ENCODE measurements at places on chromosomes 5 and 9. TPM values are rescaled to one million over a fixed set of nuclear protein-coding genes. Genes with fewer than 3 reads are reported as not detected.

The INSL6 gene
- not detected for total RNA-seq

The ARHGAP26 gene
- total RNA-seq = 38.8 TPM

The AQP7 gene
- not detected for total RNA-seq

The STK32A gene
- total RNA-seq = 17.7 TPM

The REEP2 gene
- 29.5 TPM for total RNA-seq

The TNIP1 gene
- total RNA-seq = 66.5 TPM

The DMRTA1 gene
- total RNA-seq = 1.8 TPM

The ENTREP1 gene
- 16.7 TPM for total RNA-seq

The PCDHB15 gene
- total RNA-seq = 14.5 TPM

The LRRC19 gene
- not detected for total RNA-seq

The OSTF1 gene
- total RNA-seq = 24.8 TPM
